Posterior cingulate gyrus (tissue), 11 donors: ENCODE measurements at places on chromosomes 6 and 20.

DNA sequence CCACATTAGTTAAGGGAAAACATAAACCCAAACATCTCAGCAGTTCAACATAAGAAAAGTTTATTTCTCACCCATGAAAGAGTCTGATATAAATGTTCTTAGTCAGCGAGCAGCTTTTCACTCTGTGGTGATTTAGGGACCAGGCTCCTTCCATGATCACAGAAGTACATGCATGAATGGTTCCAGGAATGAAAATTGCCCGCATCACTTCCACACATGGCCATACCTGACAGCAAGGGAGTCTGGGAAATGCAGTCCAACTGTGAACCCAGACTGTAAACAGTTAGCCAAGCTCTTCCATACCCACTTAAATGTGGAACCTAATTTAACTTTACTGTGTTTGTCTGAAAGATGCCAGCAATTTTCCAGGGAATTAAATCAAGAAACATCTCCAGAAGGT, 353.9 kb downstream of the HACE1 start:
- DNase-seq, result no peak

DNA sequence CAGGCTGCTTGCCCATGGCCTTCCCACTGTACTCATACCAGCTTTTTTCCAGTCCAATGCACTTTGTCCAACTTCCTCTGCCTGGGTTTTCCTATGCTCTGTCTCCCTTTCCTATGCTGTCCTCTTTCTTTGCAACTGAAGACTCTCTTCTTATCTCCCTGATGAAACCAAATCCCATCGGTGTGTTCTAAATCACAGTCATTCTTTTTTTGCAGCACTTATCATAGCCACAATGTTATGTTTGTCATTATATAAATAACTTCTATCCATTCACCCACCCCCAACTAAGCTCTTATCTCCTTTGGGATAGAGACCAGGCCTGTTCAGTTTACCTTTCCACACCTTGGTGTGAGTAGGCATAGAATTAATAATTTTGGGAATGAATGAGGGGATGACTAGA, 121.0 kb downstream of the GPX5 start:
- no peak for DNase-seq

GRCh38 chr6:33822575-33823395, 19.0 kb upstream of the MLN start:
- no peak for DNase-seq

DNA sequence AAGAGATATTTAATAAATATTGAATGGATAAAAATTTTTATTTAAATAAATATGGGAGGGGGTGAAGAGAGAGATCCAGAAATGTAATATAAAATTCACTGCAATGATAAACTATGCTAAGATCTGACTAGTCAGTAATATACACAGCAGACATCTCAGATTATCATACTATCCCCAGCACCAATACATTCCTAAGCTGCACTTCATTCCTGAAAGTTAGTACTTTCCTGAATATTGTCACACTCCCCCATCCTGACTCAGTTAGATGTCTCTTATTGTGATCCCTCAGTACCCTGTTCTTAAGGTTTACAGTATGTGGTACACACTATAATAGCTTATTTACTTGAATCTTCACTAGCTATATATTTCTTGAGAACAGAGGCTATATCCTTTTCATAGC, 88.3 kb upstream of the KCNQ5 start:
- no peak for DNase-seq

DNA sequence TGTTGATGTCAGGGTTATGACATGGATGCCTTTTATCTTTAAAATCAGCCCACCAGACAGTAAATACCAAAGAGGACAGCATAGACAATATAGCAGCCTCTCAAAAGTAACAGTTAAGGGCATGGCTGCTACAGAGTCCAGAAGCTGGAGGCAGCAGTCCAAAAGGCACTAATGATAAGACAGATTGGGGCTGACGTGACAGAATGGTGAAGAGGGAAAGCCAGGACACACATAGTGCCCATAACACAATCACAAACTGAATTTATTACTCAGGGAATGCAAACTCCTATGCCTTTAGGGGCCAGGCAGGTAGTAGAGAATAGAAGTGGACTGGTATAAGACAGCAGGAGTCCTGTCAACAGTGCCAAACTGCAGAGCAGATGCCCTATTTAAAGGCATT, 40.7 kb downstream of the TP53INP2 start:
- DNase-seq, result no peak

- no peak for DNase-seq
Observed at GRCh38 chr6:143406673-143407072, 43.8 kb downstream of the ADAT2 start.

- DNase-seq, result no peak
Observed at GRCh38 chr6:162053084-162053483, 674.5 kb downstream of the PRKN start.
